Activated naive CD4-positive, alpha-beta T cell treated with Interleukin-2 at 50 U/mL for 16 hours (primary cell): ENCODE measurements at places on chromosomes 1 and 21.

GRCh38 chr1:11921022-11921421 lies 5.2 kb downstream of the KIAA2013 start:
- no peak for DNase-seq

GRCh38 chr21:26224366-26224765 lies 53.8 kb upstream of the APP start:
- DNase-seq, result no peak

- no peak for DNase-seq
Measured at GRCh38 chr1:109719337-109719837, 7.3 kb downstream of the GSTM5 start.

DNA sequence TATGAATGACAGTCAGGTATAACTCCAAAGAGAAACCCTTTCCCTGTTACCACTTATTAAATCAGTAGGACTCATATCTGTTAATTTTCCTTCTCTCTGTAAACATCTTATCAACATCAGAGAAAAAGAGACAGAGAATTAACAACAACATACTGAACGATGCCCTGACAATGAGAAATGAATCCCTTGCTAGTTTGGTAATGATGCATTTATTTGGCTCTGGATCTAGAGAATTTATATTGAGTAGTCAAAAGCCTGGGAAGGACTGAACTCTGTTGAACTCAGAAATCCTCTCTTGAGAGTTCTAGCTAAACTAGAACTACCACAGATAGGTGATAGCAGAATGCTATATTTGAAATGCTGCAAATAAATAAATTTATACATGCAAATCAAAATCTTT lies 325.6 kb downstream of the DISC1 start:
- no peak for DNase-seq

DNA sequence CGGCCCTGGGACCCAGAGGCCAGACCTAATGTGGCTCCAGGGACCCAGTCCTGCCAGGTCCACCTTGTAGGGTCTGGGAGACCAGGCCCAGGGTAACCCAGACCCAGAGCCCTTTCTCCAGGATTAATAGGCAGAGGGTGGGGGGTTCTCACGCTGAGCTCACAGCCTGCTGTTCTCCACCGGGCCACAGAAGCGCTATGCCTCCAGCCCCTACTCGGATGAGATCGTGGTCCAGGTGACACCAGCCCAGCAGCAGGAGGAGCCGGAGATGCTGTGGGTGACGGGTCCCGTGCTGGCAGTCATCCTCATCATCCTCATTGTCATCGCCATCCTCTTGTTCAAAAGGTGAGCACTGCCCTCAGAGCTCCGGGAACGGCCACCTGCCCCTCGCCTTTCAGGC lies 43.3 kb upstream of the KDM4A start:
- DNase-seq, result no peak

GRCh38 chr1:56589369-56589768 lies 10.0 kb upstream of the PLPP3 start:
- DNase-seq, result no peak

DNA sequence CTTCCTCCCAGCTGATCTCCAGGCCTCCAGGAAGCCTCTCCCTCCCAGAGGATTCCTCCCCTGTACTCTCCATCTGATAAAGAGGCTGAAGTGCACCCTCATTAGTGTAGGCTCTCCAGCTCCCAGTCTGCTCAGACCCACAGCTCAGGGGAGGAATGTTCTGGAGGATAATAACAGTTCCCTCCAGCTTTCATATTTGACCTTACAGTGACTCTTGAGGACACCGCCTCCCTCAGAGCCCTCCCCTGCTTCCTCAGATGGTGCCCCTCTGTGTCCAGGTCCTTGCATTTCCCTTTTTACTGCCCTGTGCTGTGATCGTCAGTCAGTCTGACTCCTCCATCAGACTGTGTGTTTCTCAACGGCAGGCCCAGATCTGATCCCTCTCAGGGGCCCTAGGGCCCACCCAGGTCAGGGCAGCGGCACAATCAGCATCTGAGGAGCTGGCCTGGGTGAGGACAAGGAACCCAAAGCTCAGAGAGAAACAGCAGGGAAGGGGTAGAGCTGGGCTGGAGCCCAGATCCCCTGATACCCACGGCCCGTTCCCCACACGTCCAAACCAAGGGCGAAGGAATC lies 1.1 kb upstream of the SHISAL2A start:
- no peak for DNase-seq

DNA sequence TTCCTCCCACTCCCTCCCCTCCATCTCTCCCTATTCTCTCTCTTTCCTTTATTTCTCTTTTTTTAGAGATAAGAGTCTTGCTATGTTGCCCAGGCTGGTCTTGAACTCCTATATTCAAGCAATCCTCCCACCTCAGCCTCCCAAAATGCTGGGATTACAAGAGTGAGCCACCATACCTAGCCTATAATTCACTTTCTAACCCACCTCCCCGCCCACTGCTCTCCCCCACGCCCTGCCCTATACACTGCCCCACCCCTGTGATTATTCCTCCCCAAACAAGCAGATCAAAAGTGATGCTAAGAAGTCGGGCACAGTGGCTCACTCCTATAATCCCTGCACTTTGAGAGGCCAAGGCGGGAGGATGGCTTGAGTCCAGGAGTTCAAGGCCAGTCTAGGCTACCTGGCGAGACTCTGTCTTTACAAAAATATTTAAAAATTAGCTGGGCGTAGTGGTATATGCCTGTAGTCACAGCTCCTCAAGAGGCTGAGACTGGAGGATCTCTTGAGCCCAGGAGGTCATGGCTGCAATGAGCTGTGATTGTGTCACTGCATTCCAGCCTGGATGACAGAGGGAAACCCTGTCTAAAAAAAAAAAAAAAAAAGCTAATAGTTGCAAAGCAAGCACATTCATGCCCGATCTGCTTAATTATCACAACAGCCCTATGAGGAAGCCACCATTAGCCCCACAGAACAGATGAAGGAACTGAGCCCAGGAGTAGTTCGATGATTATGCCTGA lies 12.8 kb upstream of the E2F2 start:
- DNase-seq, result no peak

GRCh38 chr1:46401964-46402626 lies 8.0 kb downstream of the FAAH start:
- DNase-seq, result no peak

- no peak for DNase-seq
Measured at GRCh38 chr1:53062708-53063591, 937 bp downstream of the PODN start.

DNA sequence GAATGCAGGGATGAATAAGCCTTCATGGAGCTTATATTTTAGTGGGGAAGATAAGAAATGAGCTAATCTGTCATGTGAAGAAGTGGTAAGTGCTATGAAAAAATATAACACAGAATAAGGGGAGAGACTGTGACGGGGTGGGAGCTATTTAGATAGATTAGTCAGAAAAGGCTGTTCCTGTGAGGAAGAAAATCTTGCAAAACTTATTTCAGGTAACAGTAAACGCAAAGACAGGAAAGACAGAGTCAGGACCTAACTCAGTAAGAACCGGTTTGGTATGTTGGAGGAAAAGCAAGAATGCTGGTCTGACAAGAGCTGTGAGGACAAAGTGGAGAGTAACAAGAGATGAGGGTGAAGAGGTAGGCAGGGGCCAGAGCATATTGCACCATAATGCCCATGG lies 22.0 kb downstream of the GNAI3 start:
- no peak for DNase-seq
